ENCODE measurements at places on chromosomes 2 and 18. TPM values are rescaled to one million over a fixed set of nuclear protein-coding genes. Genes with fewer than 3 reads are reported as not detected.

Gene UCN
- 0.11 TPM for total RNA-seq

Gene TWSG1
- total RNA-seq = 15.0 TPM

Gene C1GALT1C1L
- total RNA-seq = 1.3 TPM

Gene LBX2
- 1.7 TPM for total RNA-seq

Gene ZSCAN30
- total RNA-seq = 2.3 TPM

DNA sequence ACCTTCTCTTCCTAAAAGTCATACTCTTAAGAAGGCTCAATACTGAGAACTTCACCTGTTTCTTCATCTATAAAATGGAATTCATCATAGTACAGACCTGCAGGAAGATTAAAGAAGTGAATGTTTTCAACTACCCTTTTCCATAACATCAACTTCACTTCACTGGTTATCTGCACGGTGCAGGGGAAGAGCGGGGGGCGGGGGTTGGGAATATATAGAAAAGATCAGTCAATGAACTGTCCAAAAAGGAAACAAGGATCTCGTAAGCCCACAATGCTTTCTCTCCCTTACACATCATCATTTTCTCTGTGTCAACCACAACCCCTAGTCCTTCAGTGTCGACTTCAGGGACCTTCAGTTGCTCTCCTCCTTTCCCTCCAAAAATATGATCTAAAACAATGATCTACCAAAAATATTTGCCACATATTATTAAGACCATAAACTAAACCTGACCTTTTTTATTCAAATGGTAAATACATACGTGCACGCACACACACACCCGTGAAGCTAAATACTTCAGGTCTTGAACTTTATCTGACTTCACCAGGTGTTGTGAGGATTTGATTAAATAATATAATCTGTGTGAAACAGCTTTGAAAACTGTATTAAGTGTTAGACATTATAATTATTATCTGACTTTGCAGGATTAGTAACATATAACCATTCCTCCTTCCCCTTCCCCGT, 4.9 kb downstream of the MBOAT2 start:
- no peak for DNase-seq

- no peak for DNase-seq
Observed at GRCh38 chr18:68725346-68725745, 10.4 kb upstream of the TMX3 start.

DNA sequence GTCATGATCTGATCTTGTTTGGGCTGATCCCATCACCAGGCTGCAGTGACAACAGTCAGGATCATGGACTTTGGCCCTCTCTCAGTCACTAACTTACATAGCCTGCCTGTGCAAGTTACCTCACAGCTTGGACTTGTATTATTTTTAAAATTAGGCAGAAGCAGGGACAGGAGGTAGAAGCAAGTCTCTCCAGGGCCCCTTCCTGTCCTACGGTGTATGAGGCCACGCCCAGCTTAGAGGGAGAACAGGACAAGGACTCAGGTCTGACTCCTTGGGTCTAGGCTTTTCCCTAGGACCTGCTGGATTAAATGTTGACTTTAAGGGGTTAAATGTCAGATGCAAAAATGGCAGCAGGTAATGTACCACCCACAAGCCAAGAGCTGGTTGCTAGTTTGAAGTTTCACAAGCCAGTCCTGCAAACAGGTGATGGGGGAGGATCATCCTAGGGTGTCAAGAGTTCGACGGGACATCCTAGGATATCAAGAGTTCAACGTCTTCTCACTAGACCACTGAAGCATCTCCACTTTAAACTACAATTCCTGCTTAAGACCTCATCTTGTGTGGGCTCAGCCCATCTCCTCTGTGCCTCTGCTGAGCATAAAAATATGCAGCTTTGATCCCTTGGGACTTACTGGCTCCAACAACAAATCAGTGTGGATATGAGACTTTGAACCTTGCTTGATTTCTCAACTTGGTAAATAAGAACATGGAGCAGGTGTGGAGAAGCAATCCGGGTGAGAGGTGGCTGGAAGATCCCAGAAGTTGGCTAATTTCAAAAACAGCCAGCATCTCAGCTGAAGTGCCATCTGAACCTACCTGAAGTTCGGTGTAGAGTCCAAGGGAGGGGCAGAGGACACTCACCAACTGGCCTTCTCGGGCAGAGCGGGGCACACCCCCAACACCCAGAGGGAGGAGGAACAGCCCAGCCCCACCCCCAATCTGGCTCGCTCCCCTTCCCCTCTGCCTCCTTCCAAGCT, 39.5 kb downstream of the SFXN5 start:
- DNase-seq = no peak

DNA sequence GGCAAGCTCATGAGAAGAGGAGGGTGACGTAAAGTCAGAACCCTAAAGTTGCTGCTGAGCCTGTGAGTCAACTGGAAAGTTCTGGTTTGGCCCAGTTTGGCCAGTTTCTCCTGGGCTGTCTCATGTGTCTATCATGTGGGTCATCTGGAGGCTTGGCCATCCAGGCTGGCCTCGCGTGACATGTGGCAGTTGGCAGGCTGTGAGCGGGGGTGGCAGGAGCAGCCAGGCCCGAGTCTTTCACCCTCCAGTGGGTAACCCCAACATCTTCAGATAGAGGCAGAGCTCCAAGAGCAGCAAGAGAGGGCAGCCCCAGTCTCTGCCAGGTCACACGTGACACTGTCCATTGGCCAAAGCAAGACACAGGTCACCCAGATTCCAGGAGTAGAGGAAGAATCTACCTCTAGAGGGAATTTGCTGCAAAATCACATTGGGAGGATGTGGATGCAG, 51.5 kb downstream of the FHOD3 start:
- DNase-seq = no peak
